Psoas muscle (tissue), 8 donors: ENCODE measurements at places on chromosomes 4 and X.

- H3K4me1 ChIP-seq, result peaks cover 24% of the 10 kb centered on the region
- DNase-seq, result peak; percentile 86
- no peaks in the 10 kb centered on the region for H3K36me3 ChIP-seq
- H3K27ac ChIP-seq, result peak overlapping the region; percentile 85
These were observed 107.4 kb upstream of the SLC4A4 start for GRCh38 chr4:71231129-71232055.

DNA sequence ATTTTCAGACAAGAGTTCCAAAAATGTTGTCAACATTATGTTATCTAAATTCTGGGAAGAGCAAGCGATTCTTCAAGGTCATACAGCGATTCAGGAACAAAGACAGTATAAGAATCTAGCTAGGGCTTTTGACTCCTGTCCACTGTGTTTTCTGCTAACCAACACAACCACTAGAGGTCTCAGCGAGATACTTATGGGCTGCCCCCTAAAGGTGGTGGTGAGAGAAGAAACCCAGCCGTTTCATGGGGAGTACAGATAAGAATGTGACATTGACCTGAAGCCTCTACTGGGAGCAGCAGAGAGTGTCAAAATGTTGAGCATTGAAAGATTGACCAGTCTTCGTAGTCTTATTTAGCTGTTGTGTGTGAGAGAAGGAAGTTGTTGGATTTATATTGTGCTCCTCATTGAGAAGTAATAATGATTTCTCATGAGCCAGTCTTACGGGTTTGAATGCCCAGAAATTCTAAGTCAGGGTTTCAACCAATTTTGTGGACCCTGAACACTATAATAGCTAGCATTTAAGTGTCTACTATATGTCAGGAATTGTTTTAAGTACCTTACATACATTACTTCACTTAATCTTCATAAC lies 168.3 kb downstream of the SPRY1 start:
- no peaks in the 10 kb centered on the region for H3K36me3 ChIP-seq
- no peak for DNase-seq
- no peak overlapping the region for H3K27ac ChIP-seq

DNA sequence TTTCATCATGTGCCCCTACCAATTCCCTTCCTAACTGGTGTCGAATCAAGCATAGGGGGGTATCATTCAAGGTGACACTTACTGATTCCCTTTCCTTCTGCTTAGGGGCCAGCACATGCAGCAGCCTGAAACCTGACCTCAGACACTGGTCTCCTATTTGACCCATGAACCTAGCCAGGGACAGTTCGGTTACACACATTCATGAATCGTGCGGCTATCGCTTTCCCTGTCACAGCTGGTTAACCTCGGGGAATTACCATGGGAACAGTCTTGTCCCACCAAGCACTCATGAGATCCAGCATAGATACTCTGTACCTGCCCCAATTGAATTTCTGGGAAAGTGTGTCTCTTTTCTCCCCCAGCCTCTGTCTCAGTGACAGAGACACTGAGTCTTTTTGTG lies 140.4 kb downstream of the ZNF674 start:
- no peaks in the 10 kb centered on the region for H3K36me3 ChIP-seq
- no peaks in the 10 kb centered on the region for H3K4me1 ChIP-seq
- no peak for DNase-seq
- no peak overlapping the region for H3K27ac ChIP-seq
- H3K4me3 ChIP-seq, result no peak overlapping the region

DNA sequence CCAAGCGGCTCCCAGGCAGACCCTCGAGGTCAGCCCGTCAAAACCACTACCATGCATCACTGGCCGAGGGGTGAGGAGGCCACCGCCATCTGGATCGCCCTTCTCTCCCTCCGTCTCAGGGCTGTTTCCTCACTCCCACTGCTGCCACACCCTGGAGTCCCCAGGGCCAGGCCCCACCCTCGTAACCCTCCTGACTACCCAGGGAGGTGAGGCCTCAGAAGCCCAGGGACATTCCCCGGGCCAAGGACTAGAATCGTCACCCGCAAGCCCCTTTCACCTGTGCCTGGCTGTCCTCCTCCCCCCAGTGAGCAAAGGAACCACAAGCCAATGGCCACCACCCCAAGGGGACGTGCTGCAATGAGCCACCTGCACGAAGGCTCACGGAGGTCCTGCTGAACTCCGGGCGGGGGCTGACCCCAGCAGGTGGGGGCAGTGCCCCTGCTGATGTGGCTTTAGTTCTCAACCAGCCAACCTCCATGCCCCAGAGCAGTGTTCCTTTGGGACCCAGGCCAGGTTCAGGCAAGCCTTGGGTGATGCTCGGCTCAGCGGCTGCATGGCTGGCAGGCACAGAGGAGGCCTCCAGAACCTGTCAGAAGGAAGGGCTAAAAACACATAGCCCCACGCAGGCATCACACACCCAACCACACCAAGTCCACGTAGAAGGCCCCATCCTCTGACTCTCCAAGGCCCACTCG lies 23.8 kb downstream of the PPP2R2C start:
- no peaks in the 10 kb centered on the region for H3K36me3 ChIP-seq
- no peaks in the 10 kb centered on the region for H3K4me1 ChIP-seq
- H3K27ac ChIP-seq, result no peak overlapping the region
- H3K27me3 ChIP-seq, result peaks cover 5% of the 10 kb centered on the region
- no peak overlapping the region for H3K4me3 ChIP-seq

DNA sequence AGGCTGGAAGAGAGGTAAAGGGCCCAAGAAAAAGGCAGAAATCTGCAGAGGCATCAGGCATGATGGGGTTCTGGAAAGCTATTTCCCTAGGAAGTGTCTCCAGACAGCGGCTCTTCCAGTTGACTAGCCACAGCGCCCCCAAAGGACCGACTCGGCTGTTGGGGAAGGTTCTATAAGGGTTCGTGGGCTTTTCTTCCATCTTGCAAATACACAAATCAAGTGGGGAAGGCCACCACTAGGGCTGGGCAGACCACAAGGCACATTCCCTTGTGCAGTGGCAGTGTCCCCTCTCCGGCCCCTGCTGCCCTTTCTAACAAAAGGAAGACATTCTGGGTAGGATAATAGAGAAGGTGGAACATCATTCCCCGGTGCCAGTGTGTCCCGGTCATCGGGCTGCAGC lies 18.2 kb downstream of the BCOR start:
- no peaks in the 10 kb centered on the region for H3K36me3 ChIP-seq
- peaks cover 27% of the 10 kb centered on the region for H3K27me3 ChIP-seq
- peaks cover 17% of the 10 kb centered on the region for H3K4me1 ChIP-seq
- DNase-seq, result no peak
- H3K27ac ChIP-seq, result no peak overlapping the region
- no peak overlapping the region for H3K4me3 ChIP-seq

DNA sequence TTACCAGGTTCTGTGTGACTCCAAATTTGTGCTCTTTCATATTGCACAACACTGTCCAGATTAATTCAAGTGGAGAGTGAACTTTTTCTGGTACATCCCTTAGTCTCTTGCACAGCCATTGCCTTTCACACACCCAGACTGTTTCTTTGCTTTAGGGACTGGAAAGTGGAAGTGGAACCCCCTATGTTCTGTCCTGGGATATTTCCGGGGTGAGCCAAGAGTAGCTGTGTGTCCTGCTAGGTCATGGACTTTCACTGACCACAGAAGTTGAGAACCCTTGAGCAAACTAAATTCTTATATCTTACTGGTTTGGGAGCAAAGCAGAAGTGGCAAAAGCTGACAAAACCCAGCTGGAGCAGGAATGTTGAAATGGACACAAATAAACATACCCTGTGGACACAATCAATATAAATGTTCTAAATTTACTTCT lies 10.3 kb upstream of the VSIG4 start:
- DNase-seq, result no peak
- no peak overlapping the region for H3K4me3 ChIP-seq
- H3K36me3 ChIP-seq, result no peaks in the 10 kb centered on the region
- no peaks in the 10 kb centered on the region for H3K27me3 ChIP-seq
- no peaks in the 10 kb centered on the region for H3K4me1 ChIP-seq

GRCh38 chr4:188550296-188550695 lies 411.1 kb downstream of the TRIML1 start:
- no peak for DNase-seq
- no peaks in the 10 kb centered on the region for H3K36me3 ChIP-seq
- no peak overlapping the region for H3K27ac ChIP-seq
- H3K4me1 ChIP-seq, result no peaks in the 10 kb centered on the region

- H3K36me3 ChIP-seq, result no peaks in the 10 kb centered on the region
- H3K4me1 ChIP-seq, result no peaks in the 10 kb centered on the region
- H3K27ac ChIP-seq, result no peak overlapping the region
- no peak overlapping the region for H3K4me3 ChIP-seq
- H3K27me3 ChIP-seq, result no peaks in the 10 kb centered on the region
These were observed 28.2 kb downstream of the GPRIN3 start for GRCh38 chr4:89279385-89279784.

DNA sequence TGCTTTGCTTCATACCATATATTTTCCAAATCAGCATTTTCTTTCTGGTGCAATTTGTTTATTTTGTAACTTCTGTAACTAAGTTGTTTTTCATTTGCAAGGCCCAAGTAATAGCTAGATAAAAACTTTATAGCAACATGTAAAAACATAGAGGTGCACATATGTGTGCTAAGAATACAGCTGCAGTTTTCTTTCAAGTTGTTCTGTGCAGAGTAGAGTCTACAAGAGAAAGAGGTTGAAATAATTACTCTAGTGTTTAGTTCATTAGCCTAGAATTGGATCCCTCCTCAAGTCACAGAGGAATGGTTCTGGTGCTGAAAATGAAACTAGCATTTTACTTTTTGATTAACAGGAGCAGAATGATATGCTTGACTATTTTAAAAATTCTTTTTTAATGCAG lies 32.2 kb upstream of the PDLIM5 start:
- no peak for DNase-seq
- peaks cover 18% of the 10 kb centered on the region for H3K4me1 ChIP-seq
- H3K4me3 ChIP-seq, result no peak overlapping the region
- H3K36me3 ChIP-seq, result no peaks in the 10 kb centered on the region

DNA sequence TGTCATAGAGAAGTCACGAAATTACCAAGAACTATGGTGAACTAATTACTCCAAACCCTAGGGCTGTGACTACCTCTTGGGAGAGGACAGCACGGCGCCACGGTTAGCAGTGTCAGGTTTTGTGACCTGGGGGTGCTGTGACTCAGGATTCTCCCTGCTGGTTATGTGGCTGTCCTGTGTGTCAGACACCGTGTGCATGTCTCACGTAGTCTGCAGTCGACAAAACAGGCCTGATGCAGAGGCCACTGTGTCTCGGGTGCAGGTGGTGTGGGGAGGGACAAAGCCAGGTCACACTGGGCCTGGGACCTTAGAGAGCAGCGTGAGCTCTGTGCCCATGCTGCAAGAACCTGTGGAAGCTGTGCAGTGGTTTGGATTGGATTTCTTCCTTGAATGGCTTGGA lies 34.1 kb downstream of the TNIP2 start:
- DNase-seq, result no peak
- no peak overlapping the region for H3K4me3 ChIP-seq
- no peaks in the 10 kb centered on the region for H3K27me3 ChIP-seq
- H3K27ac ChIP-seq, result no peak overlapping the region

DNA sequence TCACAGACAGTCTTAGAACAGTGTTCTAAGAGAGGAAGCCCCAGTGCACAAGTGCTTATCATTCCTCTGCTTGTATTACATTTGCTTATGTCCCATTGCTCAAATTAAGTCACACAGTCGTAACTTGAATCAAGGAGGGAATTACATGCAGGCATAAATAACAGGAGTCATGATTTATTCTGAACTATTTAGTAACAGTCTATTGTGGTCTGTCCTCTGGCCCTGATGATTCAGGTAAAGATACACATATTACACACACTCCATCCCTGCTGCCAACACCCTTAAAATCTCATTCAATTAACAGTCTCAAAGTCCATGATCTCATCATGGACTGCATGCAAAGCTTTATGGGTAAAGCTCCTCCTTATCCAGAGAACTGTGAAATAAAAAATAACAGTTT lies 60.1 kb downstream of the GRIA2 start:
- H3K4me1 ChIP-seq, result no peaks in the 10 kb centered on the region
- H3K27me3 ChIP-seq, result no peaks in the 10 kb centered on the region
- H3K27ac ChIP-seq, result no peak overlapping the region
- no peaks in the 10 kb centered on the region for H3K36me3 ChIP-seq
- H3K4me3 ChIP-seq, result no peak overlapping the region

GRCh38 chr4:181971973-181972372 lies 271.2 kb upstream of the TENM3 start:
- no peaks in the 10 kb centered on the region for H3K4me1 ChIP-seq
- no peak for DNase-seq

DNA sequence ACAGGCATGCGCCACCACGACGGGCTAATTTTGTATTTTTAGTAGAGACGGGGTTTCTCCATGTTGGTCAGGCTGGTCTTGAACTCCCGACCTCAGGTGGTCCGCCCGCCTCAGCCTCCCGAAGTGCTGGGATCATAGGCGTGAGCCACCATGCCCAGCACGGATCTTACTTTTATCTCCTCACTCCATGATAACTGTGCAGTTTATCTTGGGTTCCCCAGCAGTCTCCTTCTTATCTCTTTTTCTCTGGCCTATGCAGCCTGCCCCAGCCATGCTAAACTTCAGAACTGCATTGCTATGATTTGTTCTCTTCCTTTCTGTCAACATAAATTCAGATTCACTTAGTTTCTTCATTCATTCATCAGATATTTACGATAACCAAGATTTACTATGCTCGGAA lies 22.4 kb downstream of the PAGE1 start:
- no peaks in the 10 kb centered on the region for H3K27me3 ChIP-seq
- no peak overlapping the region for H3K4me3 ChIP-seq
- DNase-seq, result no peak
- H3K27ac ChIP-seq, result no peak overlapping the region

DNA sequence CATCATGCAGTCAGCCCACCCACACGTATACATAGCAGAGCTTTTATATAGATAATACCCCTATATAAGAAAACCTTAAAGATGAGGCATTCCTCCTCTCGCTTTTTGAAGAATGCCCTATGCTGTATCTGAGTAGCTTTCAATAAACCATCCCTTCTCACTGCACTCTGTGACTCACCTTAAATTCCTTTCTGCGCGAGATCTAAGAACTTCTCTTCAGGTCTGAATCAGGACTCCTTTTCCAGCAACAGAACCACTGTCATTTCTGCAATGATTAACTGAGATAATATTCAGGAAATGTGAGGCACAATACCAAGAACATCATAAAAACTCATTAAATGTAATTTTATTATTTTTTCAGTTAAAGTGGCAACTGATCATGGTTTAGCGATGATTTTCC lies 76.4 kb upstream of the DCLK2 start:
- H3K36me3 ChIP-seq, result no peaks in the 10 kb centered on the region
- H3K27me3 ChIP-seq, result no peaks in the 10 kb centered on the region
- no peak overlapping the region for H3K4me3 ChIP-seq
- H3K4me1 ChIP-seq, result no peaks in the 10 kb centered on the region
- no peak overlapping the region for H3K27ac ChIP-seq
- no peak for DNase-seq
